ENCODE measurements at places on chromosomes 13 and 19.

DNA sequence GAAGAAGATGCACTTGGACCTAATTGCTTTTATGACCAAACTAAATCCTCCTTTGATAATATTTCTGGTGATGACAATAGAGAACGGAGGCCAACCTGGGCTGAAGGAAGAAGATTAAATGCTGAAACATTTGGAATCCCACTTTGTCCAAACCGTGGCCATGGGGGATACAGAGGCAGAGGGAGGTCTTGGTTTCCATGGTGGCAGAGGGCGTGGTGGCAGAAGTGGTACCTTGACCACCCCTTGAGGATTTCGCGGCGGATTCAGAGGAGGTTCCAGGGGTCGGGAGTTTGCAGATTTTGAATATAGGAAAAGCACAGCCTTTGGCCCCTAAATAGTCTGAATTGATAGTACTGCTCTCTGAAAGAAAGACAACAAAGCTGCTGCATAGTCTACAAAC, 7.2 kb upstream of the LILRB3 start:
- DNase-seq = no peak

DNA sequence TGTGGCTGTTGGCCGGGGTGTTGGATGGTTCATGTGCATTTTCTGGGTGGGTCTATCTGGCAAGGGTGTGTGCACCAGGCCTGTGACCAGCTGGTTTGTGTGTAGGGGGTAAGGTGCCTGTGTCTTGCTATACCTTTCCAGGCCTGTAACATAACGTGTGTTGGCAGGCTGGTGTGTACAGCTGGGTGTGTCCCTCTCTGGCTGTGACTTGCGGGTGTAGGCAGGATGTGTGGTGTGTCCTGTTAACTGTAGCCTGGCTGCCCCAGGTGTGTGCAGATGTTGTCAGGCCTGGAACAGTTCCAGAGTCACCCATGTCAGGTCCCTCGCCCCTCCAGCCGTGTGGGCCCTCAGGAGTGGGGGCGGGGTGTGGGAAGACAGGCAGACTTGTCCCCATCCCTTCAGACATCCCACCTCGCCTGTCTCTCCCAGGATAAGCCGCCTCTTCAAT, 9.8 kb downstream of the KCTD15 start:
- DNase-seq = no peak

DNA sequence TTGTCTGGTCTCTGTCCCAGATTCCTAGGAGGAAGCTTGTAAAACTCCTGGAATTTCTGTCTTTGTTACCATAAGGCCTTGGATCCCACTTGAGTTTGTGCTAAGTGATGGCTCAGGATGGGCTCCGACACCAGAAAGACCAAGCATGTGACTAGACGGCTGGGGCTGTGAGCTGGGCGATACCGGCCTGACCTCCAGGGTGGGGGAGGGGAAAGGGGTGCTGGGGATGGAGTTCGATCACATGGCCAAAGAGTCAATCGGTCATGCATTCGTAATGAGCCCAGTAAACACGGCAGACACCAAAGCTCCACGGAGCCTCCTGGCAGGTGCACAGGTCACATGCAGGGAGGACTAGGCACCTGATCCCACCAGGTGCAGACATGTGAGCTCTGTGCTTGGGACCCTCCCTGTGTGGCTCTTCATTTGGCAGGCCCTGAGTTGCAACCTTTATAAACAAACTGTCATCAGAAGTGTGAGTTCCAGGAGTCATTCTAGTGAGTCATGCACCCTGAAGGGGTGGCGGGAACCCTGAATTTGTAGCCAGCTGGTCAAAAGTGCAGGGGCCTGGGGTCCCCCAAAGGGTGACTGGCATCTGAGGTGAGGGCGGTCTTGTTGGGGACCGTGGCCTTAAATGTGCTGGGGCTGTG, 27.1 kb downstream of the ELAVL1 start:
- DNase-seq = no peak

GRCh38 chr13:66483712-66484111, 746.4 kb downstream of the PCDH9 start:
- no peak for DNase-seq

DNA sequence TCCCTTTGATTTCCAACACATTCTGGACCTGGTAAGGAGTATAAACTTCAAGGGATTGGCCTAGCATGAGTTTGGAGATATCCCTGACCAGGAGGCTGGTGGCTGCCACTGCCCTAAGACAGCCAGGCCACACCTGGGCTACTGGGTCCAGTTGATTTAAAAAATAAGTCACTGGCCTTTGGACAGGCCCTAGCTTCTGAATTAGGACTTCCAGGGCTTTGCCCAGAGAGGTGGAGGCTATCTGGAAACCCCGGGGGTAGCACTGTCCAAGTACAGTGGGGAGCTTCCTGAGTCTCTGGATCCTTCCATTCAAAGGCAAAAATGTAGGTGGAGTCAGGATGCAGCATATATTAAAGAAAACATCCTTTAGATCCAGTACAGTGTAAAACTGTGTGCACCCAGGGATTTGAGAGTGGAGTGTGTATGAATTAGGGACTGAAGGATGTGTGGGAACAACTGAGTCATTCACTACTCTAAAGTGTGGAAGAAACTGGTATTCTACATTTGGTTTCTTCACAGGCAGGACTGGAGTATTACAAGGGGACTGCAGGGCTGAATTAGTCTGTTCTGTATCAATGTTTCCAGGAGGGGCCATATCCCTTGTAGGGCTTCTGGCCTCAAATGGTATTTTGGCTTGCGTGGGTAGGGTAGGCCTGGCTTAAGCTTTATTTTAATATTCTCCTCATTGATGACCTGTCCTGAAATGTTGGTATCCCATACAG, 14.8 kb upstream of the FCGBP start:
- no peak for DNase-seq

DNA sequence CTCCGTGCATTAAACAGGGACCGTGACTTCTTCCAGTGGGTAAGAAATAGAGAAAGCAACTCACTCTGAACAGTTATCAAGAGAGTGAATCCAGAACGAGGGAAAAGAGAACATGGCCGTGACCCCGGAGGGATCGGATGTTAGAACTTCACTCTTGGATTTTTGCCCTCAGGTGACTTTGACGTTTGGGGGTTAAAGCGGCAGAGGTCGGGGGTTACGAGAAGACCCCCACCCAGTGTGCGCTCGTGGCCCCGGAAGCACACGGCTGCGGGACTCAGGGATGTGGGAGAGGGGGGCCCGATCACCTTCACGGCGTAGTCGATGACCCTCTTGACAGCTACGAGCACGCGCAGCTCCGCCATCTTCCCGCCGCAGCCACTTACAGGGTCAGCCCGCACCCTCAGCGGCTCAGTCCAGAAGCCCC, at the start of gene ETFB:
Gene ETFB (minus strand): TSS at position 424 of the 424 bp plus-strand sequence. CDS start 62 bp downstream, at position 362.
- no peak for DNase-seq

GRCh38 chr13:108830916-108831315, 201.5 kb downstream of the MYO16 start:
- DNase-seq = no peak

GRCh38 chr13:65882810-65883209, 1347.3 kb downstream of the PCDH9 start:
- no peak for DNase-seq

DNA sequence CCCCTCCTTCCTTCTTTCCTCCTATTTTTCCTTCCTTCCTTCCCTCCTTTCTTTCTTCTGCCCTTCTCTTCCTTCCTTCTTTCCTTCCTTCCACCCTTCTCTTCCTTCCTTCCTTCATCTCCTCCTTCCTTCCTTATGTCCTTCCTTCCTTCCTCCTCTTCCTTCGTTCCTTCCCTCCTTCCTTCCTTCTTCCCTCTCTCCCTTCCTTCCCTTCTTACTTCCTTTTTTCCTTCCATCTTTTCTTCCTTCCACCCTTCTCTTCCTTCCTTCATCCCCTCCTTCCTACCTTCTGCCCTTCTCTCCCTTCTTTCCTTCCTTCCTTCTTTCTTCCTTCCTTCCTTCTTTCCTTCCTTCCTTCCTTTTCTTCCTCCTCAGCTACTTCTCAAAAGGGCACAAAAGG, 287.3 kb upstream of the ZNF507 start:
- no peak for DNase-seq

- DNase-seq = no peak
These were observed 3.7 kb upstream of the ZNF444 start for GRCh38 chr19:56137405-56137804.

DNA sequence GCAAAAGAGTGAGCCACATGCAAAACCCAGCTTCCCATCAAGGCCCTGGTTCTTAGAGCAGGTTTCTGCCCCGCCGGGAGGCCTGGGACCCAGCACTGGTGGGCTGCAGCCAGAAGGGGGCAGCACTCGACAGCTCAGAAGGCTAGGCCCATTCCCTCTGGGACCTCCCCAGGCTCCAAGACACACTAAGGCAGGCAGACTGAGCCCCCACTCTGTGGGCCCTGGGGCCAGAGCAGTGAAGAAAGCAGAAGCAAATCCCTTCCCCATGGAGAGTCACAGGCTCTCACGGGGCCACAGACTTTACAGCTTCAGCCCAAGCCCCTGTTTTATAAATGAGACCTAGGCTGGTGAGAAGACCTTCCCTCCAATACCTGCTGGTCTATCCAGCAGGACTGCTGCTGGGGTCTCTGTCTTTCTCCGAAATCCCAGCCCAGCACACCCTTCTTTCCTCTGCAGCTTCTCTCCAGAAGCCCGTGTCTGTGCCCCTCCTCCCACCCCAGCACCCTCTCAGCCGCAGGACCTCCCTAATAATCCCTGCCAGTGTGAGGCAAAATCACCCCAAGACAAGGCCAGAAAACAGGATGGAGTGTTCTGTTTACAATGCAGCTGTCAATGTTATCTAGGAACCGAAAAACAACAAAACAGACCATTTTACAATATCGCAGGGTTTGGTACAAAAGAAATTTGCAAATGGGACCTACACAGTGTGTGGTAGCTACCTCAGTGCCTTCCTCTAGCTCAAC, 109.3 kb downstream of the ABCC4 start:
- DNase-seq = peak; percentile 35

DNA sequence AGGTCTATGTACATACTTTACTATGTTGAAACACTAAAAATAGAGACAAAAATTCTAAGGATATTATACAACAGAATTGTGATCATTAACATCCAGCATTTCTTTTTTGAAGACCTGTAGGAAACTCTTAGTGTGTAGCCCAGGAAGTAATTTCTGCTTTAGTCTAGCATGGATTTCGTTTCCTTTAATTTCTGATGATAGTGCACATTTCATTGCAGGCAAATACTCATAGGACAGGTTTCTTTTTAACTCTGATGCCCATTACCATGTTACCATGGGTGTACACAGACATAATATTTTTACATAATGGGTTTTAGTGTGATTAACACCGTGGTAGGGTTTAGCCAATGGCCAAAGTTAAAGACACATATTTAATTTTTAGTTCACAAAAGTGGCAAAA, 27.1 kb downstream of the LIG4 start:
- DNase-seq = no peak

DNA sequence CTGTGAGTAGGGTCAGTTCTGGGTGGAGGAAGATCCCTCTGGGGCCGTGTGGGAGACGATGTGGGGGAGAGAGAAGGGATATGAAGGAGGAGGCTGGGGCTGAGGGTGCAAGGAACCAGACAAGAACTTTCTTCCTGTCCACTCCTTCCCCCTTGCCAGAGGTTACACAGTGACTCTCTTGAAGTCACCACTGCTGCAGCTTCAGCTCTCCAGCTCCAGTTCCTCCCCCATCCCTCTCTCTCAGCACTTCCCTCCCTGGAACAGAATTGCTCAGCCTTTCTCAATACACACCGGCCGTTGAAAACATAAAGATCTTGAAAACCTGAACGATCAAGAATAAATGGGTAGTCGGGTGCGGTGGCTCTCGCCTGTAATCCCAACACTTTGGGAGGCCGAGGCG, 5.1 kb downstream of the ZSWIM9 start:
- no peak for DNase-seq

- DNase-seq = no peak
These were observed 712.5 kb downstream of the DIAPH3 start for GRCh38 chr13:59451236-59451635.

- no peak for DNase-seq
These were observed 944 bp downstream of the C19orf85 start for GRCh38 chr19:55463583-55464031.

- no peak for DNase-seq
These were observed 33.6 kb upstream of the FFAR2 start for GRCh38 chr19:35414442-35414841.

DNA sequence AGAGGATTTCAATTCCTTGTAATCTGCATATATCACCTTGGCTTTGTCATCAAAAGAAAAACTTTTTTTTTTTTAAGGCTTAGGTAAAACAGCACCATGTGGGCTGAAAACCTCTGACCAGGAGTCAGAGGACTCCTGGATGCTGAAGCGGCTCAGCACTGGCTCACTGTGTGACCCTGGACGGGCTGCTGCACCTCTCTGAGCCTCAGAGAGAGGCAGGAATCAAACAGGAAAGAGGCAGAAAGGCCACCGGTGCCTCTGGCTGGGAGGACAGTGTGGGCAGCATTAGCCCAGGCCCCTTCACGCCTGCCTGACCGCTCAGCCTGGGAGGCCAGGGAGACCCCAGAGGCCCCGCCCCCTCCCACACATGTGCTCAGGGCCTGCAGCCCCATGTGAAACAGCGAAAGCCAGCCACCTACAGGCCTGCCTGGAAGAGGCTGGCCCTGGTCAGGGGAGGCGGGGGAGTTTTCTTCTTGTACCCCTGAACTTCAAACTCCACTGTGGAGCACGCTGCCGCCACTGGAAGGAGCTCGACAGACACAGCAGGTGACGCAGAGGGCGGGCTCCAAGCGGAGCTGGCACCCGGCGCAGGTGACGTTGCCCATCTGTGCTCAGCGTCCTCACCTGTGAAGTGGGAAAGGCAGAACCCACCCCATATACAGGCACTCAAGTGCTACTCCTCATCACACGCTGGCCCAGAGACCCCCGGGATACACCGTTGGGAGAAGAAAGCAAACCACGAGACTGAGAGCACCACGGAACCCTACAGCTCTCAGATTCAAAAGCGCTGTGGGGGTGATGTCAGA, 39.7 kb downstream of the MLLT1 start:
- DNase-seq = no peak

- no peak for DNase-seq
These were observed 807.6 kb downstream of the UQCRFS1 start for GRCh38 chr19:28405346-28405742.

- no peak for DNase-seq
These were observed 108.2 kb downstream of the TNFSF13B start for GRCh38 chr13:108377646-108378206.

- DNase-seq = no peak
These were observed 9.8 kb upstream of the CNMD start for GRCh38 chr13:52749419-52749818.

GRCh38 chr19:33125929-33126388, 6.0 kb upstream of the WDR88 start:
- peak; percentile 25 for DNase-seq

DNA sequence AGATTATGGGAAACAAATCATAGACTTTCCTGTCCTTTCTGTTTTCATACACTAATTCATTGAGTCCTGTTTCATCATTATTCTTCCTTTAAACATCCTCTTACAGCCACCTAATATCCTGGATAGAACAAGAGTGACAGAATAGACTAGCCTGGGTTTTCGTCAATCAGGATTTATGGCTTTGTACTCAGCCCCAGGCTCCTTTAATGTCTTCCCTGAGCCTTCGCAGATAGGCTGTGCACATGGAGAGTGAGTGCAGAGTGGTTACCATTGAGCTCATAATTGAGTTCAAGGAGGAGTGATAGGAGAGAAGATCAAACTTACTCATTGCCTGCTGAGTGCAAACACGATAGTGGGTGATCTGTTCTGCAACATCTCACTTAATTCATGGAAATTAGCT, 304.9 kb downstream of the TDRD3 start:
- no peak for DNase-seq

- DNase-seq = peak; percentile 20
These were observed 26.2 kb downstream of the ELF1 start for GRCh38 chr13:40992678-40993518.

GRCh38 chr13:26810095-26810494, 49.5 kb upstream of the GPR12 start:
- no peak for DNase-seq

GRCh38 chr19:16942583-16942982, 53.8 kb downstream of the F2RL3 start:
- DNase-seq = no peak

- no peak for DNase-seq
These were observed 492 bp downstream of the TMEM147 start for GRCh38 chr19:35545855-35546381.

Data from skeletal muscle cell (primary cell).